Adipocyte (in vitro differentiated cells): ENCODE measurements at places on chromosomes 16 and 17.

GRCh38 chr17:78180083-78180482 is 6.8 kb downstream of the TK1 start:
- DNase-seq = no peak

DNA sequence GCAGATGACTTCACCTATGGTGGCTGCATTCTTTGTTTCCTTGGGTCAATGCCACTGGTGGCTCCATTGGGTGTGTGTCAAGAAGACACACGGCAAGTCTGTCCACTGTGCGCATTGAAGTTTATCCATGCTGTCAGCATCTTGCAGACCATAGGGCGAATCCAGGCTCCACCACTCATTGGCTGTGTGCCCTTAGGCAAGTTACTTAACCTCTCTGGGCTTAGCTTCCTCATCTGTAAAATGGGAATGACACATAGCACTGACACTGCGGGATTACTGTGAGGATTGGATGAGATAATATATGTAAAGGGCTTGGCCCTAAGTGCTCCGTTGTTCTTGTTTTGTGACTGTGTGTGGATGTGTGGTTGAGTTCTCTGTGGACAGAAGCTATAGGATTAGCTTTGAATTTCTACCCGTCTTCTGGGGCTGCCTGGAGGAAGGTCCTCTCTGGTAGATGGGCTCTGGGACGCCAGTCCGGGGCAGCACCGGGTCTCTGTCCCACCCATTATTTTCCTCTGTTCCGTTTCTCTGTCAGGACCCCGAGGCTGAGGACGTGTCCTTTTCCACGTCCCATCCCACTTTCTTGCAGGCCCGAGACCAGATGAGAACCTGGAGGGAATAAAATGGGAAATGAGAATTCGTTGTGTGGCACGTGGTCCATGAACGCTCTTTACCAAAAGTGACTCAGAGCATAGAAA is 178.4 kb downstream of the IRF8 start:
- DNase-seq = no peak

DNA sequence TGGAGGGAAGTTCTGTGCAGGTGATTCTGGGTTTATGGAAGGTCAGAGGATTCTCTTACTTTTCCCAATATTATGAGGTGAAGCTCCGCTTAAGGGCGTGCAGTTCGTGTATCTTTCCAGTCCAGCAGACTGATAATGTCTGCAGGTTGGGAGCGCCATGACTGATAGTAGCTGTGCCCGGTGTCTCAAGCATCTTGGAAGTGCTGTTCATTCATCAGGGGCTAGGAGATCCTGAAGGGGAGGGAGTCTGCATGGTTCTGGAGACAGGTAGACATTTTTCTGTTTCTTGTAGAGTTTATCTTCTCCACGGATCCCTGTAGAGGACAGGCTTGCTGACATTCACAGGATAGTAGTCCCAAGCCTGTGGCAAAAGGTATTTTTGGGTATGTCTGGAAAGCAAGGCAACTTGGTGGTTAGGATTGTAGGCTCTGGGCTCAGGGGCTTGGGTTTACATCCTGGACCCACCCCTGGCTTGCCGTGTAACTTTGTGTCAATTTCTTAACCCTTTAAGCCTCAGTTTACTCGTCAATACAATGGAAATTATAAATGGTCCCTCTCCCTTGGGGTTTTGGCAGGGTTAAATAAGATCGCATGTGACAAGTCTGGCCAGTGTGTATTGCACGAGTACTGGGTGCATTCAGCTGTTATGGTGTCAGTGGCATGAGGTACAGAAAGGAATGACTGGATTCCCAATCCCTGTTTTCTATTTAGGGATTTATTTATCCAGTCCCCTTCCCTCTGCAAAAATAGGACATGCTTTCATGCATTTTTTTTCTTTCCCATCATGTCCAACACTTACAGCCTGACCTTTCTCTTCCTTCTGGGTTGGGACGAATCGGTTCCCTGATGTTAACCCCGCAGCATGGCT is 8.2 kb downstream of the HLF start:
- no peak for DNase-seq

- DNase-seq = no peak
These were observed 53.1 kb downstream of the PRMT7 start for GRCh38 chr16:68363658-68364521.

- no peak for DNase-seq
These were observed 21.2 kb downstream of the AKAP1 start for GRCh38 chr17:57106107-57106835.
